Heart left ventricle (tissue), 16 donors: ENCODE measurements at places on chromosomes 5 and 9.

DNA sequence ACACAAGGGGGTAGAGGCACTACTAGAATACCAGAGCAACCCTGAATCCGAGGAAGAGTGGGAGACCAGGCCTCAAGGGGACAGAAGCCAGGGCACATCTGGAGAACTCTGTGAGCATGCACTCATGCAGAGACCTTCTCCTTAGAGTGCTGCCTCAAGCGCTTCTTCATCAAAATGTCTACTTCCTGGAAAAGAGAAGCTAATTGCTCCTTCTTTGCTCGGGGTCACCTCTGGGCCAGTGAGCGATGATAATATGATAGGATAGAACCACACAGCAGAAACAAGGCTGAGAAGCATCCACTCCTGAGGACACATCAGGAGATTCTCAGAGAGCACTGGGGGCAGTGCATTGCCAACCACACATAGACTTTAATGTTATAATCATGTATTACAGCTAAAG, 23.7 kb upstream of the LMNB1 start:
- H3K27me3 ChIP-seq = no peaks in the 10 kb centered on the region
- H3K4me1 ChIP-seq = peaks cover 16% of the 10 kb centered on the region
- DNase-seq = no peak
- H3K36me3 ChIP-seq = no peaks in the 10 kb centered on the region
- H3K27ac ChIP-seq = no peak overlapping the region
- H3K4me3 ChIP-seq = no peak overlapping the region

- no peak overlapping the region for H3K4me3 ChIP-seq
- H3K27ac ChIP-seq = no peak overlapping the region
- H3K36me3 ChIP-seq = peaks cover 57% of the 10 kb centered on the region
Observed at GRCh38 chr5:176902911-176903664, 3.9 kb upstream of the HK3 start.

GRCh38 chr9:127912882-127913281, 4.0 kb downstream of the ST6GALNAC4 start:
- no peak overlapping the region for H3K4me3 ChIP-seq
- H3K4me1 ChIP-seq = peaks cover 26% of the 10 kb centered on the region
- no peak for DNase-seq
- no peaks in the 10 kb centered on the region for H3K27me3 ChIP-seq
- peaks cover 53% of the 10 kb centered on the region for H3K36me3 ChIP-seq

GRCh38 chr5:115098041-115098702, 71.5 kb downstream of the TRIM36 start:
- H3K27me3 ChIP-seq = no peaks in the 10 kb centered on the region
- no peak for DNase-seq
- no peaks in the 10 kb centered on the region for H3K36me3 ChIP-seq
- H3K4me1 ChIP-seq = no peaks in the 10 kb centered on the region
- H3K27ac ChIP-seq = no peak overlapping the region

GRCh38 chr9:120612218-120612617, 32.3 kb upstream of the CDK5RAP2 start:
- no peaks in the 10 kb centered on the region for H3K27me3 ChIP-seq
- H3K4me1 ChIP-seq = no peaks in the 10 kb centered on the region
- H3K4me3 ChIP-seq = no peak overlapping the region
- no peak overlapping the region for H3K27ac ChIP-seq

- H3K27me3 ChIP-seq = no peaks in the 10 kb centered on the region
- DNase-seq = no peak
- H3K4me1 ChIP-seq = no peaks in the 10 kb centered on the region
- no peaks in the 10 kb centered on the region for H3K36me3 ChIP-seq
- H3K27ac ChIP-seq = no peak overlapping the region
Observed at GRCh38 chr9:84325347-84325973, 15.1 kb downstream of the SLC28A3 start.

DNA sequence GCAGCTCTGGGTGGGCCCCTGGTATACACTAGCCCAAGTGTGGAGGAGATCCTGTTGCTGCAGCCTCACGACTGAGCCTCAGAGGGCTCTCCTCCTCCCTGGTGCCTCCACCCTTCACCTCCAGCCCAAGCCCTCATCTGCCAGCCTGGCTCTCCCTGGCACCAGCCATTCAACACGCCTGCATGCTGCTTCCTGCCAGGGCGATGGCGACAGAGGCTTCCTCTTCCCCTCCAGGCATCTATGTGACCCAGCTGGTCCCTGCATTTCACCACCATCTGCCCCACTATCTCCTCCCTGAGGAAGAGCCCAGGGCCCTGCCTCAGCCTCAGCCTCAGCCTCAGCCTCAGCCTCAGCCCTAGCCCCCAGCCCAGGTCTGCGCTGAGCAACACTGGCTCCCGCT, 54.8 kb upstream of the ANGPTL2 start:
- H3K36me3 ChIP-seq = no peaks in the 10 kb centered on the region
- no peak for DNase-seq
- no peak overlapping the region for H3K4me3 ChIP-seq
- H3K27ac ChIP-seq = no peak overlapping the region

DNA sequence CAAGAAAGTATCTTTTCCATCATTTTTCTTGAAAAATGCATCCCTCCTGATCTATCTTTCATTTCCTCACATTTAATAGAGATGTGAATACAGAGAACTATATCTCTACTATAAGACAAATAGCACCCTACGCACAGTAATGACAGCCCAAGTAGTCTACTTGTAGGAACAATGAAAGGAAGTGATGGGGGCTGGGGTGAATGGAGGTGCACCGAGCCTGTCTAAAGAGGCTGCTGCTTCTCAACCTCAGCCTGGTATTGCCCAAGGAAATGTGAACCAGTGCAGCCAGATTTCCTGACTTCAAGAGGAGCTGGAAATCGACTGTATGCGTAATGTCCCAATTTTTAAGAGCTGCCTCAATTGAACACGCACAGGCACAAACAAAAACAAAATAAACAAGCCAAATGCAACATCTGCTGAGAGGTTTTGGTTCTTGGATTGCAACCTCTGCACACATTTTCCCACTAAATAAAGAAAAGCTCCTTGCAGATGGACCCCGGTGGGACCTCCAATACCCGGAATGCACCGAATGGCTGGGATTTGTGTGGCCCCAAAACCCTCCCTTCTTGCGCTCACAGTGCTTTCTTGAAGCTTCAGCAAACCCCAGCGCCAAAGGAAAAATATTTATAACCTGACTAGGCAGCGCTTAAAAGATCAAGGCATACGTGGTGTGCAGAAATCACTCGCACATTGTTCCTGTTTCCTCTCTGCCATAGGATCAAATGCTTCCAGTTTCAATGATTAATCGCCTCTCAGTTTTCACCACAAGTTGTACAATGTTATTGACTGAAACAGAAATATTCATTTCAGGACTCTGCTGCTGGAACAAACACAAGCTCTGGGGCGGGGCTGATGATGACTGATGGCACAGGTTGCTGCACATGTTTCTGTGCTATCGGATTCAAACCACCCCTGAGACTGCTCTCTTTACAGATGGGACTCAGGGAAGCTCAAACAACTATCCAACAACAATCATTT, 68.3 kb downstream of the KCNIP1 start:
- H3K27ac ChIP-seq = no peak overlapping the region
- no peak overlapping the region for H3K4me3 ChIP-seq
- H3K27me3 ChIP-seq = no peaks in the 10 kb centered on the region
- H3K36me3 ChIP-seq = no peaks in the 10 kb centered on the region

DNA sequence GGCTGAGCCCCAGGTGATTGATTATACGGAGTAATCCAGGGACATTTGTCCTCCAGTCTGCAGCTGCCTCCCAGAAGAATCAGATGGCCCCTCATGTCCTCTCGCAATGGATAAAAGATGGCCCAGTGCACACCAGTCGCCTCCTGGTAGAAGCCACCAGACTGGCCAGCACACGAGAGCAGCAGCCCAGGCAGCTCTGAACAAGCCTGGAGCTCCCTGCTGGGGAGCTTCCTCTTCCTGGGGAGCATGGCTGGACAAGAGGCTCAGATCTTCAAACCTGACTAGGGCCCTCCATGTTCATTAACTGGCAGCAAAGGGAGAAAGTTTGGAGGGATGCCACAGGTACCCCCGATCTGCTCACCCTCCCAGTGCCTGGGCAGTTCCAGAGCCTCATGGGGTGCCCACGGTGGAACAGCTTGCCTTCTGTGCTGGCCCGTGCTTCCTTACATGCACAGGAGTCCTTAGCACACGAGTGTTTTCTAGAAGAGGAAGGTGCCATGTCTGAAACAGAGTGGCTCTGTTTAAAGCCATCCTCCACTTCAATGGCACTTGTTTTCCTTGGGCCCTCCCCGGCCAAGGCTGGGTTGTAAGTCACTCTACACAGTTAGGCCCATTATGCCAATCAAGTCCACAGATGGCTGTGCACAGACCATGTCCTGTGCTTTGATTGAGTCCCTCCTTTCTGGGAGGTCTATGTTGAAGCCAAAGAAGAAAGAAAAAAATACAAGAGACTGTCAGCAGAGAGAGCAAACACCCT, 75.6 kb downstream of the PRRT1B start:
- no peaks in the 10 kb centered on the region for H3K27me3 ChIP-seq
- no peak for DNase-seq
- no peak overlapping the region for H3K4me3 ChIP-seq

DNA sequence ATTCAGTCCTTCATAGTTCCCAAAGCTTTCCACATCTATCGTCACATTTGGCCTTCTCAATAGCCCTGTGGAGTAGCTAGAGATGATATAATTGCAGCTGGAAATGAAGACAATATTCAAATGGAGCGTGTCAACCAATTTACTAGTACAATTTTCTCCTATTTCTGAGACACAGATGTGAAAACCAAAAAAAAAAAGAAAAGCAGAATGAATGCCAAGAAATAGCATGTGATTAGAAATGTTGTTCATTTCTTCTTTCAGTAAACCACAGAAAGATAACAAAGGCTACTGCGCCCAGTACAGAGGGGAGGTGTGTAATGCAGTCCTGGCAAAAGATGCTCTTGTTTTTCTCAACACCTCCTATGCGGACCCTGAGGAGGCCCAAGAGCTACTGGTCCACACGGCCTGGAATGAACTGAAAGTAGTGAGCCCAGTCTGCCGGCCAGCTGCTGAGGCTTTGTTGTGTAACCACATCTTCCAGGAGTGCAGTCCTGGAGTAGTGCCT, 99.0 kb downstream of the MUSK start:
- no peaks in the 10 kb centered on the region for H3K36me3 ChIP-seq
- no peak overlapping the region for H3K4me3 ChIP-seq
- no peaks in the 10 kb centered on the region for H3K27me3 ChIP-seq
- peak overlapping the region; percentile 28 for H3K27ac ChIP-seq
- peak; percentile 68 for DNase-seq

DNA sequence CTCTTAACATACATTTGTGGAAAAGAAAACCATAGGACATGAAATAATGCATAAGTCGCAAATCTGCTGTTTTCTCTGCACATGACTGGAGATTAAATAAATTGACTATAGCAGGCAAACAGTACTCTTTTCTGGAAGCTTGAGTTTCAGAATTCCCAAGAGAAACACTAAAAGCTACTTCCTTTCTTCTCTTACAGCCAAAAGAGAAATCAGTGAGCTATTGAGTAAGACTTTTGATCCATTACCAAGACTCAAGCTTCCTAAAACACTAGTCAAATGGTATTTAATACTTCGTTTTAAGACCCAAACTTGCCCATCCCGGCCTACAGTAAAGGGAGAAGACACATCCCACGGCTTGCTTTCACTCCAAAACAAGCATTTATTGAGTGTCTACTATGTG, 335.8 kb upstream of the PUM3 start:
- peaks cover 32% of the 10 kb centered on the region for H3K27me3 ChIP-seq
- no peak overlapping the region for H3K4me3 ChIP-seq
- DNase-seq = no peak
- no peaks in the 10 kb centered on the region for H3K36me3 ChIP-seq
- no peak overlapping the region for H3K27ac ChIP-seq
- H3K4me1 ChIP-seq = no peaks in the 10 kb centered on the region

GRCh38 chr9:99606957-99607356, 214.7 kb upstream of the NR4A3 start:
- no peak overlapping the region for H3K27ac ChIP-seq
- no peak for DNase-seq
- no peaks in the 10 kb centered on the region for H3K36me3 ChIP-seq
- no peaks in the 10 kb centered on the region for H3K4me1 ChIP-seq

DNA sequence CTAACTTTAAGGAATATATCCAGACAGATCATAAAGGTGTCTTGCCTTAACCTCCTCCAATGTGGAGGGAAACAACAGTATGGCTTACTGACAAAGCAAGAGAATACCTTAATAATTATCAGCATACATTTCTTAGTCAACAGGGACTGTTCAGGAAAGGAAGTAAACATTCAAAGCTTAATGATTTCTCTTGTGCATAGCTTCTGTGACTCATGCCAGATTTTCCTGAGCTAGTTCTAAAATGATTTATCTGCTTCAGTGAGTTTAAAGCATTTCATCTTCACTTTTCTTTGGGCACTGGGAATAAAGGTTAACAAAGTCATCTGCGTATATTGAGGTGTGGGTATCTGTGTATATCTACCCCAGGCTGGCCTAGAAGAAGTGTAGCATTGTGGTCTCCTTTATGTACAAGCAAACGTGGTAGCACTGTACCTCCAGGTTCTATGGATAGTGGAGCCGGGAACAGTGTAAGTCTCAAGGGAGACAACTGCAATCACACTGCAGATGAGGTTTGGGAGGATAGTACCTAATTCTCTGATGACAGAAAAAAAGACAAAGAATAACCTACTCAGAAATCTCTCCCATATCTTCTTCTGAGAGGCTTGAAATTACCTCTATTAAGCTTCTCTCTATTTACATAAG, 284.1 kb downstream of the HCN1 start:
- H3K4me3 ChIP-seq = no peak overlapping the region
- H3K27me3 ChIP-seq = no peaks in the 10 kb centered on the region
- DNase-seq = no peak
- H3K36me3 ChIP-seq = no peaks in the 10 kb centered on the region
- no peak overlapping the region for H3K27ac ChIP-seq

DNA sequence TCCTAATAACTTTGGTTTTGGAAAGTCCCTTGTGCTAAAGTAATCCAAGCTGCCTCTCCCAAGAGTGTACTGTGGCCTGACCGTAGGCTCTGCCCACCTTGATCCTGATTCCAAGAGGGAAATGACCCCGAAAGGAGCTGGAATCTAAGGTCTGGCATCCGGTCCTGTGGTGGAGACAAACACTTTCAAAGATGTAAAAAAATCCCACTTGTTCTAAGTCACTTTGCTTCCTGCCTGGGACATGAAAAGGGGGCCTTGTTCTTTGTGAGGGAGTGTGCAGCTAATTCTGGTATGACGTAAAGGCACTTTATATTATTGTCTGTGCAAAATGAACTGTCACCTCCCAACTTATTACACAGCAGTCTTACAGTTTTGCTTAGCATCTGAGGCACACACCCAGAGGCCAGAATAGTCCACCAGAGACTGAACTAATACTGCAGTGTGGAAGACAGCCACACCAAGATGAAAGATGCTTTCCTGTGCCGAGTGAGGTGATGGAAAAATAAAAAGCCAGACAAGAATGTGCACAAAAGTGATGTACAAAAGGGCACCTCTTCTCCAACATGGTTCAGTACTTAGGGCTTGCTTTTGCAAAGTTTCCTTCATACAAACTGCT, 128.7 kb downstream of the SLC12A2 start:
- no peaks in the 10 kb centered on the region for H3K36me3 ChIP-seq
- no peaks in the 10 kb centered on the region for H3K27me3 ChIP-seq
- DNase-seq = no peak
- no peak overlapping the region for H3K4me3 ChIP-seq
- H3K27ac ChIP-seq = no peak overlapping the region
